ENCODE measurements at places on chromosomes 1 and 21.

GRCh38 chr1:162823771-162824525, 33.4 kb downstream of the HSD17B7 start:
- no peak for DNase-seq

GRCh38 chr1:3775490-3776230, 3.1 kb downstream of the SMIM1 start:
- peak; percentile 78 for DNase-seq

GRCh38 chr1:82318265-82318664, 517.5 kb downstream of the ADGRL2 start:
- DNase-seq = no peak

- no peak for DNase-seq
Measured at GRCh38 chr21:38144193-38144592, 112.6 kb upstream of the KCNJ15 start.

DNA sequence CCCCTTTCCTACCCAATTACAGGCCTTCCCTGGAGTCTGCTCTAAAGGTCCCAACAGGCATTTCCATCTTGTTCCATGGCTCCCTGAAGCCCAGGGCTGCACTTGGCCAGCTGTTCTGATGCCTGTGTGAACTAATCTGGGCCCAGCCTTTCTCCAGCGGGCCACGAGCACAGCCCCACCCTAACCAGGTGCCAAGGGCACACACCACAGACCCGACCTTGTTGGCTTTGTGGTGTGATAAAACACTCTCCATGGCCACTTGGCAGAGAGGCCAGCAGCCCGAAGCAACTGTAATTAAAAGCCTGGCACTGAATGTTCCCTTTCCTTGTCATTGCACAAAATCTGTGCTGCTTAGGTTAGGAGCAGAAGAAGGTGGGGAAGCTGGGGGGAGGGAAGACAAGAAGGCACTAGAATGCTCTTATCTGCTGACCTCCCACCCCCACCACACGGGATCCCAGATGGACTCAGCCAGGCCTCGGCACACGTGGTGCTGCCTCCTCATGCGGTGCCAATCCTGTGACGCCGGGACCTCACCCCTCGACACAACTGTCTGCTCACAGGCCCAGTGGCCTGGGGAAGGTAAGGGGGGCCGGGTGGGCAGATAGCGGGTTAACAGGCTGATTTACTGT, 9.9 kb downstream of the HCRTR1 start:
- DNase-seq = no peak

DNA sequence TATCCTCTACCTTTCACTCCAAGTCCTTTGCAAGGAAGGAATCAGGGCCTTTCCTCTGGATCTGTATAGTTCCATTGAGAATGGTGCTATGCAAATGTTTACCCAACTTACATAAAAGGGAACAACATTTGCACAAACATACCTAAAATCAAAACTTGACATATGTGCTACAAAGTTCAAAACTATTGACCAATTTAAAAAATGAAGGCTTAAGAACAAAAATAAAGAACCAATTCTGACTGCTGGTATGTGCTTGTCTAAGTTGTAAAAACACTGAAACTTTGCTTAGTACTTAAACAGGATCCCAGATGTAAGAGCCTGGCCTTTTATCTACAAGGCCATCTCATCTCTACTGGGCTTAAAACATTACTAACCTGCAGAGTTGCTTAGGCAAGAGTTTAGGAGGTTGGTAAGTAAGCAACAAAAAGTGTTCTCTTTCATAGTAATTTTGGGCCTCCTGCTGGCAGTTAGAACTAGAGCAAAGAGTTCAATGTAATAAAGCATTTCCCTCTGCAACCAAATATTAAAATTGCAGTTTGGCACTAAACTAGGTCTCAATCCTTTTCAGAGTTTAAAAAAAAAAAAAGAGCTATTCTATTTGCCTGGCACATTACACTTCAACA, 2.0 kb downstream of the SCMH1 start:
- no peak for DNase-seq

- no peak for DNase-seq
Measured at GRCh38 chr1:9230869-9231533, 3.6 kb upstream of the H6PD start.

DNA sequence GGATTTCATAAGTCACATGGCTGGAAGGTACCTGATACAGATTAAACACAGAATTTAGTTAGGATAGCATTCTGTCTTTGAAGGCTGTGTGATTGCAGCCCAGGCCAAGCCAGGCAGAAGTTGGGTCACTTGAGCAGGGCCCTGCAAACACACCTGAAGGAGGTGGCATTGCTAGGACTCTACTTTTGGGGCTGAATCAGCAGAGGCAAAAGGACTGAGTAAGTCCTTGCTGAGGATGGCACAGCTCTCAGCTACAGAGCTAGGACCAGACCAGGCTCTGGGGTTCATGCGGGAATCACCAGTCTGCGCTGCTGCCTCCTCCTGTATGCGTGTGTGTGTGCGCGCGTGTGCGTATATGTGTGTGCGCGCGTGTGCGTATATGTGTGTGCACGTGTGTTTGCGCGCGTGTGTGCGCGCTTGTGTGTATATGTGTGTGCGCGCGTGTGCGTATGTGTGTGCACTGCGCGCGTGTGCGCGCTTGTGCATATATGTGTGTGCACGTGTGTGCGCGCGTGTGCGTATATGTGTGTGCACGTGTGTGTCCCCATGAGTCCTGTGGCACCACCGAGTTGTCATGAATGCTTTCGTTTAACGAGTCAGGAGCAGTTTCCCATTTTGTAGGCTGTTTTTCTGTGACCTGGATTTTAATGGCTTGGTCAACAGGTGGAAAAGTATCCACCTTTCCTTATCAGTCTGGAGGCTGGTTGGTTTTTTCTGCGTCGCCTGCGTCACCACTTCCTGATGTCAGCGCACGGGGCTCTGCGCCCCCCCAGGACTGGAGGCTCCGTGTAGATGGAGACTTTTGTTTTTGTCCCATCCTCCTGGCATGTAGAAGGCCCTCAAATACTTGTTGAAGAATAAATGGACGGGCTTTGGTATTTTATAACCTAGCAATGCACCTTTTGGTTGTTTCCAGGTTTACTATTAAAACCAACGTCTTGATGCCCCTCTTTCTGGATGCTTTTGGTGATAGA, 34.7 kb downstream of the ADARB1 start:
- DNase-seq = no peak

GRCh38 chr1:234620272-234621126, 10.5 kb upstream of the IRF2BP2 start:
- no peak for DNase-seq

- DNase-seq = no peak
Measured at GRCh38 chr1:193629875-193630274, 443.5 kb upstream of the B3GALT2 start.

DNA sequence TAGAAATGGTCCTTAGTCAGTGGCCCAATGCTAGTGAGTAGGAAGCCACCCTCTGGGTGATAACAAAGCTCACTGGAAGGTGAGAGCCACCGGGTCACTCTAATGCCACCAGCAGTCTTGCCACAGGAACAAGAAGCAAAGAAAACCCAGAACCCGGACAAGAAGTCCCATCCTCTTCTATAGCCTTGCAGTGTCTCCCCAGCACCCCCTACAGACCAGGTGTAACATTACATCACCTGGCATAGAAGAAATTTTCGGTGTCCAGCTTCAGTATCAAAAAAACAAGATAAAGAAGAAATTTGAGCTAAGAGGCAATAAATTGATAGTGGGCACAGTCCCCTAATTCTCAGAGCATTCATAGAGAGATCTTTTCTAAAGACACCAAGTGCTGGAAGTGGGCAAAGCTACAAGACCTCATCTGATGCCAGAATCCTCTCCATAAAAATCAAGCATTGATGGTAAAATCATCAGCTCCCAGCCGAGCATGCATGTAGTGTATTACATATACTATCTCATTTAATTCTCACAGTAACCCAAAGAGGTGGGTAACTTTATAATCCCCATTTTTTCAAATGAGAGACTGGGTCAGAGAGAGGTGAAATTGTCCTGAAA, 491.0 kb downstream of the MATN1 start:
- DNase-seq = no peak

DNA sequence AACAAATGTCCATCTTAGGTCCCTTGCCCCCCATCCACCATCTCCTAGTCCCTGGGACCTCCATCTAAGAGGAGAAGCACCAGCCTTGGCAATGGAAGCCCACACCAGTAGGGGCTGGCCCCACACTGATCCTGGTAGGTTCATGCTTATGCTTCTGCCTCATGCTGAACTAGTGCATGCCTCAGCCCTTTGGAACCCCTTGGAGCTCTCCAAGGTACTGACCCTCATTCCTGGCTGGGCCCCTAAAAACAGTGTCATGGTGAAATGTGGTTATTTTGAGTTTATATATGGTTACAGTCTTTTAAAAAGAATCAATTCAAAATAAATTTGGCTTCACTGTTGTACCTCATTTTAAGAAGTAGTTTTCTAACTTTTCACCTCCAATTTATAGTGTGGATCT, 108.3 kb downstream of the HIVEP3 start:
- peak; percentile 47 for DNase-seq

GRCh38 chr1:27690183-27690582, 18.2 kb upstream of the IFI6 start:
- no peak for DNase-seq
